ENCODE measurements at places on chromosomes 2 and 18.

GRCh38 chr2:69501301-69501700 lies 64.1 kb upstream of the NFU1 start:
- no peak for DNase-seq

DNA sequence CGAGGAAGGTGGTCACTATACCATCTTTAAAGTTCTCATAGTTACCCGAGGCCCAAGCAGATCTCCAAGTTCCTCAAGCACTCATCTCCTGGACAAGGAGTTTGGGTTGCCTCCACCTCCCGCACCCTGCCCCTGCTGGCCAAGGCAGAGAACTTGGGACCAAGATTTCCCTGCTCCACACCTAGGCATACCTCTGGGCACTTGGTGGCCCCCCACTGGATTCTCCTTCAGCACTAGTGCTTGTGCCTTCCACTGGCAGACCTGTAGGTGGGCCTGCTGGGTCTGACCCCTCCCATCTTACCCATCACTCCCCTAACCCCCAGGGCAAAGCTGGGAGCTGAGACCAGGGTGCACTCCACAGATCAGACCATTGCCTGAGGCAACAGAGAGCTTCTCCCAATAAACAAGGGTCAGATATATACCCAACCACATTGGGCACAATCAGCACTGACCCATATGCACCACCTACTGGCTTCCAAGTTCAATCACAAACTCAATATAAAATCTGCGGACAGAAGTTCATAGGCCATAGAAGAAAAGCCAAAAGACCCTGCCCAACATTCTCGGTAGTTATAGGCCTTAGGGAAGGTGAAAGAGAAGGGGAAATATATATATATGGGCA lies 244.2 kb downstream of the EXOC6B start:
- DNase-seq: no peak

DNA sequence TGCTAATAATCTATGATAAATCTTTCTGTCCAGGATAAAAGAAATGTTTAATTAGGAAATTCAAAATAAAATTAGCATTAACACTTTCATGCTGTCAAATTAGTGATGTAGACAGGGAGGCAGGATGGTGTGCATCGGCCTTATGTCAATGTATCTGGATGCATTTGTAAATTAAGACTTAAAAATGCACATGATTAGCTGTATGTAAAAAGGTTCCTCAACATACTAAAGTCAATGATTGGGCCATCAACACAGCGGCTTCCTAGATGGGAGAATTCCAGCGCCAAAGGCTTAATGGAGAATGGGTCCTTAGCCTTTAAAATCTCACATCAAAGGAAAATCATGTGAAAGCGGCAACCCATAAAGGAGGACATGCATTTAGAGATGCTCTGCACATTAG lies 77.5 kb upstream of the ZEB2 start:
- no peak for DNase-seq

- no peak for DNase-seq
Measured at GRCh38 chr2:206084439-206084869, 1.5 kb downstream of the INO80D start.

DNA sequence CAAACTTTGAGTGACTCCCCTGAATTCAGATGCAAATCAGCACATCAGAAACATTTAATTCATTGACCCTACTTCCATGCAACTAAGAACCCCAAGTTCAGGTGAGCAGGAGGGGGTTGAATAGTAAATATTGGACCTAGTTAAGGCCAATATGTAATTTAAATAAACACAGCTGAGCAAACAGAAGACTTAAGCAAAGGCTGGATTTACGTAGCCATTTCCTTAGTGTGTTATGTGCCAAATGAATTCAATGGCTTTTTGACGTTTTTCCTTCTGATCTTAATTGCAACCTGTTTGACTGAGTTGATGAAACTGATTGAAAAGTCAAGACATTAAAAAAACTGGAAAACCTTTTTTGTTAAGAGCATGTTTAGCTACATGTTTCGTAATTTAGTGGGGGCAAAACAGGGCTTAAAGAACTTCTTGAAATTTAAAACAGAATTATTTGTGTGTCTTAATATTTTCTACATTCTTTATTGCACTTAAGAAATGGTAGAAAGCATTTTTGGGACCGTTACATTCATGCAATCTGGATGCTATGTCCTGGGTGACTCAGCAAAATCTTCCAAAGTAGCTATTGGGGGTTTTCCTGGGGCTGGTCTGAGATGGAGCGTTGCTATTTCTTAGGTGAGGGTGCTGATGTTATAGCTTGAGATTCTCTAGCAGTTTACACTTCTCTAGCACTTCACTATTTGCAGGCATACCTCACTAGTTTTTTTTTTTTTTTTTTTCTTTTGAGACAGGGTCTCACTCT lies 25.5 kb upstream of the KCNE4 start:
- no peak for DNase-seq

- DNase-seq: no peak
Measured at GRCh38 chr2:36006444-36006843, 349.1 kb upstream of the CRIM1 start.

DNA sequence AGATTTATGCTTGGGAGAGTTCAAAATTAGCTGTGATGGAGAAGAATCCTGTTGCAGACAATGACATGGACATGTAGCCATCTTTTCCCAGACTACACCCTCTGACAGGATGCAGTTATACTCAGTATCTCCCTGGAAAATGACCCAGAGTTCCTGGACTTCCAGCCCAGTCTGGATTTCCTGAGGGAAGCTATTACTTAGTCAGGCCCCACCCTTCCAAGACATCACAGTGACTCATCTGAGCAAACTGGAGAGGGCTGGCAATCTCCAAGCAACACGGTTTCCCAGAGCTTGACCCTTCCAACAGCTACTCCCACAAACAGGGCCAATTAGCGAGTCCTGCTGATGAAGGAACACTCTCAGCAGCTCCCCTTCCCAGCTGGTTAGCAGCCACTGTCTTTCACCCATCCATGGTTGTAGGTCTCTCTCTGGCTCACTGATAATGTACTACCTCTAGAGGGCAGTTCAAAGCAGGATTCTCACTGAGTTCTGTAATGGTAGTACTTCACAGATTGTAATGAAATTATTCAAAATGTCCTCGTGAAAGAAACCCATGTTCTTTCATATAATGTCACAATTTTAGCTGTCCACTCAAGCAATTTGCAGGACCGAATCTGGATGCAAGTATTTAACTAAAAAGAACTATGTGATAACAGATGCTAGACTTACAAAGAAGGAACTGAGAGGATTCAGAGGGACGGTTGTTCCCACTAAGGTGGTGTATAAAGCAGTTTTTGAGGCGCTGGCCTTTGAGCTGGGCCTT lies 110.2 kb downstream of the MDH1 start:
- DNase-seq: no peak

- DNase-seq: no peak
Measured at GRCh38 chr2:133908171-133908570, 339.9 kb upstream of the NCKAP5 start.

DNA sequence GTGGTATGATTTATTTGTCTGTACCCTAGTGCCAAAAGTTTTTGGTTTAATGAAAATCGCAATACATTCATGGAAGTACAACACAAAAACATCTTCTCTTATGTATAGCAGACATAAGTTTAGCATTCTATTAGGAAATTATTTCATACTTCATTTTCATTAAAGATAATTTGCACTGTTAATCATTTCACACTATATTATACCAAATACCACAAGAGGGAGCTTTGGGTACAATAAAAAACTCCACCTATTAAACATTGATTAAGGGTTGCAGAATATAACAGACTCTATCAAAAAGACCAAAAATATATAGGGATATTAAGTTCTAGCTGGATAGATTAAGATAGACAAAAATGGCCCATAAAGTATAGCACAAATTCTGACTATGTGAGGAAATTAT lies 79.0 kb downstream of the SLC66A3 start:
- DNase-seq: no peak

DNA sequence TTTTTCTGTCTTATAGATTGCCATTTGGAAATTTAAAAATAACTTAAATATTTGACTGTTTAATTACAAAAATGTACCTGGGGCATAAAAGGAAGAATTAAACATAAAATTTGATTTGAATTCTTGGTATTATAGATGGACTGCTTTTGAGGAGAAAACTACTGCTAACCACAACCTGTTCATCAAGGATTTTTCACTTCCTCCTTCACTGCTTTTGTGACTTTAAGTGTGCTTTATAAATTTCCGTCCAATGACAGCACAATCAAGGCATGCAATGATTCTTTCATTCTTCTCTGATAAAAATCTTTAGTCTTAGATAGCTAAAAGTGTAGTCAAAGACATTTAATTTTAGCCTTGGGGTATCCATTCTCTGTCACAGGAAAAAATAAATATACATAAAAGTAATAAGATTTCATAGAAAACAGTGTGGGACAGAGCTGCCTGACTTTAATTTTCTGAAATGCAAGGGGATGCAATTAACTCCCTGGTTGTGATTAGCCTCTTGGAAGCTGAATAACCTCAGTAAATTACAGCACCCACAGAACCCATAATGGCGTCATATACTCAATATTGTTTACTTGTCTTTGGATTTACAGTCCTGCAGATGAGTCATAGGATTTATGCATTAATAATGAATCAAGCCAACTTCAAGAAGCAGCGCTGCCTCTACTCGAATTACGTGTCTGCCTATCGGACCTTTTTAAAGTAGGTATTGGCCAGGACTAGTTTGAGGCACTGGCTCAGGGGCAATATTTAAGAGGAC lies 587.9 kb downstream of the NRXN1 start:
- DNase-seq: no peak

DNA sequence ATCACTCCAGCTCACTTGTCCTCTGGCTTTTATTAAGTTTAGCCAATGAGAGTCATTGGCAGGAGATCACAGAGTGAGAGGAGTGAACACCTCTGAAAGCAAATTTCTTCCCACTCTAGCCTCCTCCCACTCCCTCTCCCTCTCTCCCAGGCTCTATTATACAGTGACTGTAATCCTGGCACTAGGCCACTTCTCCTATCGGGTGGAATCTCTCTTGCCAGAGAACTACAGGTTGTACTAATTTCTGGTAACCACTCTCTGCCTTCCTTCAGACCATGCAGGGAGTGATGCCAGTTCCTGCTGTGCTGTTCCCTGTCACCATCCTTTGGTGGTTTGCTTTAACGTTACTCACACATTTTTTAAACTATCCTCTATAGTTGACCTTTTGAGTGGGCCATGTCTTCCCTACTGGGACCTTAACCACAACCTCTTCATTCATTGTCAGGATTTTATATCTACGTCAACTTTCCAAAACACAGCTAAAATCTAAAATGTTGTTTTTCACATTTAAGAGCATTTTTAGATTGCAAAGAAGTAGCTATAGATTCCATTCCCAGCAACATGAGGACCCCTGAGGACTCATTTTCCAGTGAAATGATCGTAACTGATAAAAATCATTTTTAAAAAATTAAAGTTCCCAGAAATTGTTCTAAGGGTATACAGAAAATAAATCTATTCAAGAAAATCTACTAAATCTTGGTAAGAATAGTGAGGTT lies 217.1 kb downstream of the MREG start:
- no peak for DNase-seq

GRCh38 chr18:26784599-26784998 lies 80.9 kb downstream of the AQP4 start:
- no peak for DNase-seq

GRCh38 chr18:29003194-29003593 lies 826.3 kb upstream of the CDH2 start:
- DNase-seq: no peak

DNA sequence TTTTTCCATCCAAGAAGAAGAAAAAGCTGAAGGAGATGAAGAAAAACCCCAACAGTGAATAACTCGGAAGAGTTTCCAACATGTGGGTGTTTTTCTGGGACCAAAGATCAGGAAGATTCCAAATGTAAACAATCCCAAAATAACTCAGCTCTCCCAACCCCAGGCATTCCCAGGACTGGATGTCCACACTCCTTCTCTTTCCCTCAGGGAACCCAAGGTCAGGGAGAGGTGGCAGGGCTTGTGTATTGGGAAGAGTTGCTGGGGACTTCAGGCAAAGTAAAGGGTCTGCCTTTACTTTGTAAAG lies 268.0 kb downstream of the DYSF start:
- DNase-seq: no peak

GRCh38 chr2:205405194-205405593 lies 277.1 kb upstream of the NRP2 start:
- DNase-seq: no peak

DNA sequence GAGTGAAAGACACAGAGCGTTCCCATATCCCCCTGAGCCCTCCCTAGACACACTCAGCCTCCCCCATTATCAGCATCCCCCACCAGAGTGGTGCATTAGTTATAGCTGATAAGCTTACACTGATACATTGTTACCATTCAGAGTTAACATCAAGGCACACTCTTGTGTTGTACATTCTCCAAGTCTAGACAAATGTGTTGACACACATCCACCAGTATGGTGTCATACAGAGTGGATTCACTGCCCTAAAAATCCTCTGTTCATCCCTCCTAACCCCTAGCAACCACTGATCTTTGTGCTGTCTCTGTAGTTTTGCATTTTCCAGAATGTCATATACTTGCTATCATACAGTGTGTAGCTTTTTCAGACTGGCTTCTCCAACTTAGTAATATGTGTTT lies 78.0 kb upstream of the RPL31 start:
- no peak for DNase-seq

DNA sequence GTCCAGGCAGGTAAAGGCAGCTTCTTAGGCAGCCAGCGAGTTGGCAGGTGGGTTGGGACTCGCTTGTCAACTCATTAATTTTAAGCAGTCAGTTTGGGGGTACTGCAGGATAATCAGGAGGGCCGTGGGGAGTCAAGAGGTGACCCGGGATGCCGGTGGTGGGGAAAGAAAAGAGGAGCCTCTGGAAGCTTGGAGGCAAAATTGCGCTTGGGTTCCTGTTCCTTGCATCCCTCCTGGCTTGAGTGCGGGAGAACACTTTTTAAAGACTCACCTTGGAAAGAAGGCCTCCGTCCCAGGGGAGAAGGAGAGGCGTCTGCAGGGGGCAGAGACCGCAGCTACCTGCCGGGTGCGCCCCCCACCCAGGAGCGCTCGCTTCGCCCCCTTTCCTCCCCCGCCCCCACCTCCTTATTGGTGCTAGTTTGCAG lies at the start of gene KCNJ3:
Gene KCNJ3, plus strand, starts transcription at position 400 of the 425 bp plus-strand sequence. CDS start 81 bp downstream, outside the sequence.
- DNase-seq: no peak

DNA sequence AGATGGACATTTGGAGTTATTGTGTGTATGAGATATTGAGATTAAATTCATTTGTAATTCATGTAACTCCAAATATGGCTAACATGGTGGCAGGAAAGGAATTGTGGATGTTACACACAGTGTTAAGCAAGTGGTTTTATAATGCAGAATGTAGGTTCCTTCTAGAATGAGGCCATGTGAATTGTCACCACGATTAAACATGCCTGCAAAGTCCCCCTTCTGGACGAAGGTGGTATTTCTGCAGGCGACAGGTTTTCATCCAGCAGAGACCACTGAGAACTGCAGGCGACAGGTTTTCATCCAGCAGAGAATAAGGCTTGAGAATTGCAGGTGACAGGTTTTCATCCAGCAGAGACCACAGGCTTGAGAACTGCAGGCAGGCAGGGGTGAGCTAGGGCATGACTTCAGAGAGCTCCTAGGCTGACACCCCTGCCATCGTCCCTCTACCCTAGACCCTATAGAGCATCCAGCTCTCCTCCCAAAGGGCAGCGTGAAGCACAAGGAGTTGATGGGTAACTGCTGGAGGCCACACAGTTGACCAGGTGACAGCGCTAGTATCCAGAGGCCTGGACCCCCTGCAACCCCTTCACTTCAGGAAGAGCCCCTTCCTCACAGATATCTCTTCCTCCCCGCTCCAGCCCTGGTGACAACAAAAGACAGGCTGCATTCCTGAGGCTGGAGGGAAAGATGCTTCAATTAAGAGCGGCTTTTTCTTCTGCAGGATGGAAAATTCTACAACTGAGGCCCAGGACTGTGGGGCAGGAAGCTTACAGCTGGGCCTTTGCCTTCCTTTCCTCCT lies 175.8 kb downstream of the LOXHD1 start:
- peak; percentile 13 for DNase-seq

Data from stimulated activated CD4-positive, alpha-beta T cell treated with anti-CD3 and anti-CD28 coated beads, Interleukin-15, amount 100 ng/mL, for 1 hour (primary cell).